ENCODE measurements at places on chromosomes 5 and 9.

- DNase-seq: peak; percentile 57
These were observed 329.8 kb upstream of the PDE4D start for GRCh38 chr5:60223342-60223741.

GRCh38 chr5:119330367-119331183 lies 25.2 kb upstream of the TNFAIP8 start:
- no peak for DNase-seq

DNA sequence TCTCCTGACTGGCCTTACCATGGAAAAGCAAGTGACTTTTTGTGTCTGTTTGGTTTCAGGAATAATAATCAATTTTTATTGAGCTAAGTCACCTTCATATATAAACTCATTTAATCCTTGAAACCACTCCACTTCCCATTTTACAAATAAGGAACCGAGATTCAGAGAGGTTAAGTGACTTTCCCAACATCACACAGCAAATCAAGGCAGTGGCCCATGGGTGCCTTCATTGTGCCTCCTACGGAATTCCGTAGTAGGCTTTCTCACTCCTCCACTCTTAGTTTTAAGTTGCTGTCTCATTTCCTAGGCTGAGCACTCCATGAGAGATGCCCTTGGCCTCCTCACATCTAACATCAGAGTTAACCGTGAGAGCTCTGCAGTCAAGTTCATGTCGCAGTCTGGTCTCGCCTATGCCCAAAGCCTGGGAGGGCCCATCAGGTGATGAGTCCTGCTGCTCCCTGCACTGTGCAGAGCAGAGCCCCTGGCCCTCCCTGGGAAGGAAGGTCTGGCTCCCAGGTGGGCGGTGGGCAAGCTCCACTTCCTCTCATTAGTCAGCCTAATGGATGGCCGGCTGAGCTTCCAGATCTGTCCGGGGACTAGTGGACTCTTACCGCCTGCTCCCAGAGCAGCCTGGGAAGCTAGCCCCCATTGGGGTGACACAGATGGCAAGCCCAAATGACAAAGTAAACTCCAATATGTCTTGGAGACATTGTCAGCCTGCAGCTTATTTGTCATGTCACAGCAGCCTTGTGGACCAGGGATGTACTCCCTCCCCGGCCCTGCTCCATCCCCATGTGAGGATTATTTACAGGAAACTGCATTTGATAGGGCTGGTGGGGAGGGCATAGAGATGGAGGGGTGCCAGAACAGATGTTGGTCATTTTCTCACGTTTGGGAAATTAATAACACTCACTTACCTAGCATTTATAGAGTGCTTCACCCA lies 123.4 kb downstream of the MVB12B start:
- DNase-seq: no peak

DNA sequence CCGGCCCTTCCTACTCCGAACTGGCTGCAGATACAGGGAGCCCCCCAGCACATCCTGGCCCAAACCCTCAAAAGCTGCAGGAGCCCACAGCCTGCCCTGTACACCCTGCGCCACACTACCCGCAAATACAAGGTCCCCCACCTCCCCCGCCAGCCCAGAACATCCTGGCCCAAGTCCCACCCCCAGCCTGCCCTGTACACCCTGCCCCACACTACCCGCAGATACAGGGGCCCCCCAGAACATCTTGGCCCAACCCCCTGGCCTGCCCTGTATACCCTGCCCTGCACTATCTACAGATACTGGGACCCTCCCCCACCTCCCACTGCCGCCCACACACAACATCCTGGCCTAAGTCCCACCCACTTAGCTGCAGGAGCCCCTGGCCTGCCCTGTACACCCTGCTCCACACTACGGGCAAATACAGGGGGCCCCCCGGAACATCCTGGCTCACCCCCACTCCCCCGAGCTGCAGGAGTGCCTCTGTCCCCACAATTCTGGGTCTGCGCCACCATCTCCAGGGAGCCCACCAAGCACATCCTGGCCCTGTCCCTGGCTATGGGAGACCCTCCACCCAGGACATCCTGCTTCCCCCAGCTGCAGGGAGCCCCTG lies 8.3 kb downstream of the LPCAT1 start:
- no peak for DNase-seq

DNA sequence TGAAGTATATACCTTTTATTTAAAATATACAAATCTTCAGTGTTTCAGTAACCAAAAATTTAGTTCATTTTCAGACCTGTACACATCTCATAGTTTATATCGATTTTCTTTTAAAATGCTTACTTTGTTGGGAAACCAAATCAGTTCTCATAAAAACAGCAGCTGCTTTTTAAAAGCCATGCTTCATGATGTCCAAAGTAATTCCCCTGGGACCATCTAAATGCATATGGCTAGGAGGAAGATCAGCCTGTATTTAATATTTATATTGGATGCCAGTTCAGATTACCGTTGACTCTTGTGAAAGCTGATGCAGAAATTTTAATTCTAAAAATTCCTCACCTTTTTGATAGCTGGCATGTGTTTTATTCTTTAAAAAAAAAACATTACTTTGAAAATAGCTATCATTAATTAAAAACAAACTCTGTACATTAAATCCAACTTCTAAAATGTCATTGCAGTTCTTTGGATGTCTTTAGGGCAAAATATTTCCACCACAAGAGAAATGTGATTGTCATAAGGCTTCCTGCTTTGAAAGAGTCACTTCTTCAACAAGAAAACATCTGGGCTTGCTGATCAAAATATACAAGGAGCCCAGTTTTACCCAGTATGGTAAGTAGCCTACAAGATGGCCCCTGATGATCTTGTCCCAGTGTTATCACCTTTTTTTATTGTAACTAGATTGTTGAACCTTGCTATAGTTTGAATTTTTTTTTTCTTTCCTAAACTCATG lies 1242.9 kb upstream of the CDH6 start:
- peak; percentile 14 for DNase-seq

DNA sequence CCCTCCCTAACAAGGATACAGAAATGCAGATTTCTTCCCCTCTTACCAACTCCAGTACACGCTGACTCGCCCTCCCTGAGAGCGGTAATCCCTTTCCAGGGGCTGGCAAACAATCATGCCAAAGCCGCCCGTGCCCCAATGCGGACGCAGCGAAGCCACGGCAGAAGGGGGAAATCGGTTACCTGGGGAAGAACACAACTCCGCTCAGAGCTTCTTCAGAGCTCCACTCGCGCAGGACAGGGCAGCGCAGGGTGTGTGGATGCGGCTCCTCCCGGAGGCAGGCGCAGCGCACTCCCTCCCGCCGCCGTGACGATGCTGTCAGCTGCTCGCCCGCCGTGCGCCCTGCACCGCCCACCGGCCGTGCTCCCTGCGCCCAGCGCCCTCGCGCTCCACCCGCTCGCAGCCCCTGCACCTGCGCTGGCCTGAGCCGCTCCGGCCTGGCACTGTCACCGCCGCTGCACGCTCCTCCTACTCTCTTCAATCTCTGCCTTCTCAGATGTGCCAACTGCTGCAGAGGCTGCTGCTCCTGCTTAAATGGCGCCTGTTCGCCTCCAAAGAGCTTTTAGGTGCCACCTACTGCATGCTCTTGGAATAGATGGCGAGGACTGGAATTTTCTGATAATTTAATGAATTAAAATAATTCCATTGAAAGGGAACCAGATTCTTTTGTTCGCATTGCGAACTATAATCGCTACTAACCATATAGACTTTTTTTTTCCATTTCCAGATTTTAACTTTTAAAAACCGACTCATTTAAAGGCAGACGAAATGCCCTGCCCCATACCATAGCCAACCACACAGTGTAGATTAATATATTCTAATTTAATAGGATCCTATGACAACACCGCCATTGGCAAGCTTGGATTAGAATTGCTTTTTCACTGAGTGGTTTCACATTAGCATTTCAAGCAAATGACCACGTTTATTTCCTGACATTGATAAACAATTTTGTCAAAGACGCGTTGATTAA lies at the start of gene DIRAS2:
DIRAS2 (minus strand) TSS at position 255 of the 970 bp plus-strand sequence. CDS start 28,997 bp downstream, outside the sequence.
- DNase-seq: peak; percentile 74

GRCh38 chr9:8262625-8263622 lies 463.3 kb upstream of the DMAC1 start:
- DNase-seq: no peak

DNA sequence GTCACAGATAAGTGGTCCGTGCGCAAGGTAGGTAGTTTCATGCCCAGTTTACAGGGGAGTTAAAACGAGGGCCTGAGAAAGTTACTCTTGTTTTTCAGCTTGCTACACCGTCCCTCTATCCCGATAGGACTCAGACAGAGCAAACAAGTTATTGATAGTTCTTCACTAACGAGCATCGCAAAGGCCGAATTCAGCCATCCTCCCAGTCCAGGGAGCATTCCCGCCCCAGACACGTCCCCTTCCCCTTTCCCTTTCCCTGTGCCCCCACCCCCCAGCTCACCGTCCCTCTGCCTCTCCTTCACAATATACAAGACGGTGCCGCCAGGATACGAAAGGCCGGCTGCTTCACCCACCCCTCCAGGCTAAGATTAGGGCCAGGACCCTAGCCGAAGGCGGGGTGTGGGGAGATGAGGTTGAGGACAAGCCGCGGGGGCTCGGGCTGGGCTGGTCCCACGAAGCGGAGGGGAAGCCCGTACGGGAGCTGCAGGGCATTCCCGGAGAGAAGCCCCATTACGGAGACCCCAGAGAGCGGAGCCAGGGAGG lies 599 bp downstream of the KIAA1191 start:
- peak; percentile 56 for DNase-seq

- DNase-seq: no peak
These were observed 284.1 kb upstream of the GRAMD2B start for GRCh38 chr5:126139086-126139485.
